ENCODE measurements at places on chromosomes 3 and 15.

DNA sequence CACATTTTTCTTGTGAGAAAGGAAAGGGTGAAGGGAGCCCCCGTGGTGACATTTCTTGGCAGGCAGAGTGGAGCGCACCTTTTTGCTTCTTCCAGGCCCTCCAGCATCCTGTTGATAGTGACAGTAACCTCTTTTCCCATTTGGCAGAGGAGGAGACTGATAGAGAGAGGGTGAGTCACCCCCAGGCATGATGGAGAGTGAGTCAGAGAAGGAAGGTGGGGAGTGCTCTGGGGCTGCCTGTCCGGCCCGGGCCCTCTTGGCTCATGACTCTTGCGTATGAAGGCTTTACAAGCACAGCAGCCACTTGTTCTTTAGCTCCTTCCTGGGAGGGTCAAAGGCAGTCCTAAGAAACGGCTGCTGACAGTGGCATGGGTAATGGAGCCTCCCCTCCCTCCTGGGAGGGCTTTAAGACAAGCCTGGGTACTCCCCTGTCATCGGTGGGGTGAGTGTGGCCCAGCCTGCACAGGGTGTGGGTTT, 16.0 kb downstream of the ANKRD63 start:
- no peaks in the 10 kb centered on the region for H3K4me1 ChIP-seq
- no peak overlapping the region for H3K4me3 ChIP-seq
- H3K27me3 ChIP-seq, result no peaks in the 10 kb centered on the region
- no peak overlapping the region for H3K27ac ChIP-seq

DNA sequence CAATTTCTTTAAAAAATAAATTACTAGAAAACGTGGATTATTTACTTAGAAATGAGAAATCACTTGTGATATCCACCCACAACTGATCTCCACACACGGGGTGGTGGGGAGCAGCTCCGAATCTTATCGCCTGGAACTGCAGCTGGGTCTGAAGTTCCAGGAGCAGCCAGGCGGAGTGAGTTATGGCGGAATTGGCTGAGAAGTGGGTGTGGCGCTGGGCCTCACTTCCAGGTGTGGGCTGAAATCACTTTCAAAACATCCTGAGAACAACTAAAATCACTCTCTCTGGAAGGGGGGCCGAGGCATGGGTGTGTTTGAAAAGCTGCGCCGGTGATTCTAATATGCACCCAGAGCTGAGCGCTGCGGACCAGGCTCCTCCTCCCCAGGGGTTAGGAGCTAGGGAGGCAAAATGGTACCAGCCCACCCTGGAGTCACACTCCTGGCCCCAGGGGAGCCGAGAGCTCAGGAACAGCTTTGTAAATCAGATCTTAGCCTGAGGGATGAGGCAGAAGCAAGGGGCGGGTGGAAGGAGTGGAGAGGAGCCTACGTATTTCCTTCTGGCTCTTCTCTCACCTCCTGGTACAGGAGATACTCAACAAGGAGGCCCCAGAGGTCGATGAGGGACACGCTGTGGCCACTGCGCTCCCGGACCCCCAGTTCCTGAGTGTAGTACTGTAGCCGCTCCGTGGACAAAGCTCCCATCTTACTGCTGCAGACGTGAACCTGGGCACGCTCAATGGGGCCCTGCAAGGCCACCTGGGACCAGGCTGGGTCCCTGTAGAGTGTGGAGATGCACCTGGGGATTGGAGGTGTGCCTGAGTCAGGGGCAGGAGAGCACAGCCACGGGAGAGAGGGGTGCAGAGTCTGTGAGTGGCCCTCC, 9.6 kb downstream of the PLA2G4F start:
- no peak overlapping the region for H3K27ac ChIP-seq
- H3K4me3 ChIP-seq, result no peak overlapping the region

- H3K4me3 ChIP-seq, result no peak overlapping the region
- no peaks in the 10 kb centered on the region for H3K4me1 ChIP-seq
- no peak for DNase-seq
- H3K27ac ChIP-seq, result no peak overlapping the region
- no peaks in the 10 kb centered on the region for H3K36me3 ChIP-seq
Observed at GRCh38 chr3:139574026-139574947, 34.7 kb upstream of the RBP1 start.

- no peaks in the 10 kb centered on the region for H3K4me1 ChIP-seq
- H3K4me3 ChIP-seq, result no peak overlapping the region
- no peaks in the 10 kb centered on the region for H3K27me3 ChIP-seq
- no peaks in the 10 kb centered on the region for H3K36me3 ChIP-seq
- H3K27ac ChIP-seq, result no peak overlapping the region
- no peak for DNase-seq
Observed at GRCh38 chr15:39512643-39513042, 68.2 kb upstream of the THBS1 start.

DNA sequence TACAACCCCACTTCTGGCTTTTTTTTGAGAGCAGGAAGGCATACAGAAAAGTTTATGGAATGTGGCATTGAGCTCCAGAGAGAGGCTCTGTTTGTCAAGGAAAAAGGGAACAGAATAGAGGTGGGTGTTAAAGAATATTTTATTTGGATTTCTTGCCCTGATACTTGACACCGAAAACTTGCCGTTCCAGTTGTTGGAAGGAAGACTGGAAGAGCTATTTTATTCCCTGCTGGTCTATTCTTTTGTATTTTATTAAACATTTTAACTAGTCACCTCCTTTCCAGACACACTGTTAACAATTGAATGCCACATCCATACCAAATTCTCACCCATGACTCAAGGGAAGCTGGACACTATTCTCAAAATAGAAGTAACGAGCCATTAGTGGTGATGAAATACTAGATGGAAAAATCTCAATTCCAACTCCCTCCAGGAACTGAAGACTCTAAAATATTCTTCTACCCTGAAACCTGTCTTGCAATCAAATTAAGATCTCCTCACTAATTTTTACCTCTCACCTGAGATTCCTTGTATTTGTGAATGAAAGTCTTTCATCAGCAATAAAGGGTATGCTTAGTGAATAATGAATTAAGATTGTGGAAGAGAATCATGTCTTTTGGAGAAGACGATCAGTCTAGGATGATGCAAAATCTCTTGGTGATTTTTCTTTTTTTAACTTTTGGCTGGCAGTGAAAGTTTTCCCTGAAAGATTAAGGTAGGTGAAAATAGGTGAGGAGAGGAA, 28.5 kb downstream of the GREM1 start:
- H3K4me3 ChIP-seq, result no peak overlapping the region
- no peaks in the 10 kb centered on the region for H3K36me3 ChIP-seq
- H3K27ac ChIP-seq, result no peak overlapping the region
- no peak for DNase-seq
- H3K4me1 ChIP-seq, result no peaks in the 10 kb centered on the region

DNA sequence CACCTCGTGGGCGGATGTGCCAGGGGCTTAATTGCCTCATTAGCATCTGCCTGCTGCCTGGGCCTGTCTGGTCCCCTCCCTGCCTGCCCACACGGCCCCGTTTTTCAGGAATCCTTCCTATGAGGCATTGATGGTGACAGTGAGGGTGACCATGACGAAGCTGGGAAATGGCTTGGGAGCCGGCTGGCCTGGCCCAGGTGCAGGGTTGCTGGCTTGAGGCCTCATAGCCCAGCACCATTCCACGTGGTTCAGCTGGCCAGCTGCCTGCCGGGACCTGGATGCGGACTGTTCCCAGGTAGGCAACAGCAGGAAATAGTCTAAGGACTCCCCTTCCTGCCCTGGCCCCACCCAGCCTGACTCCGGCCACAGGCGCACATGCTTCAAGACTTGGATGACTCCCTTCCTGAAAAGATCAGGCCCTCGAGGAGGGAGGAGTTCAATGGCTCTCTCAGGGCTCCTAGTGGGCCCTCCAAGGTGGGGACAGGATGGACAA, 8.9 kb upstream of the DUSP7 start:
- no peaks in the 10 kb centered on the region for H3K36me3 ChIP-seq
- no peaks in the 10 kb centered on the region for H3K4me1 ChIP-seq
- DNase-seq, result no peak
- H3K27me3 ChIP-seq, result no peaks in the 10 kb centered on the region
- no peak overlapping the region for H3K27ac ChIP-seq
- H3K4me3 ChIP-seq, result no peak overlapping the region

DNA sequence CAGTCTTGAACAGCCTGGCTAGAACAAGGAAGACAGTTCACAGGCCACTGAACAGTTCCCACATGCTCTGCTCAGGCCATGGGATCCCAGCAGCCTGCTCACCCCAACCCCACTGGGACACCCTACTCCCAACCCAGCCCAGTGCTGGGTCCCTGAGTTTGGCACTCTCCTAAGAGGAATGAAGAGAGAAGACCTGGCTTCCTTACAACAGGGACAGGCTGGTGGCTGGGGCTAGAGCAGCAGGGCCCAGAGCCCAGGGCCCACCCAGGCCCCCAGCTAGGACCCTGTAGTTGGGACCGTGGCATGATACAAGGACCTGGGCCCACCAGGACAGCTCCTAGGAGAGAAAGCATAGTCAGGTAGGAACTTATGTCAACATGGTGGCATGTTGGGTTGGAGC, 43.4 kb downstream of the SEMA3G start:
- no peak overlapping the region for H3K4me3 ChIP-seq
- no peaks in the 10 kb centered on the region for H3K27me3 ChIP-seq
- H3K27ac ChIP-seq, result no peak overlapping the region
- no peaks in the 10 kb centered on the region for H3K4me1 ChIP-seq
- DNase-seq, result no peak

DNA sequence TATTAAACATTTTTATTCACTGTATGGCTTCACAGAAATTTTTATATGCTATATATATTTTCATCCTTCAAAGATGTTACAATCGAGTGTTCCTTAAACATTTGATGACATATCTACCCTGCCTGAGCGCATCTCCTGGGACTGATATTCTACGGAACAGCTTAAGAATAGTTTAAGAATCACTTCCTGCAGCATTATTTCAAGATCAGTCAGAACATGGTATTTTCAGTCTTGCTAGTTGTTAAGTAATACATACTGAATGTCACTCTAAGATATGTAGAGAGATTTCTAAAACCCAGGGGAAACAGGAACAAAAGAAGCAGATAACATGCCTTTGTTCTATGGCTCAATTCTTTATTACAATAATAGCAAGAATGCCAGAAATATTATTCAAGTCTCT, 8.7 kb downstream of the COL8A1 start:
- H3K36me3 ChIP-seq, result no peaks in the 10 kb centered on the region
- H3K4me3 ChIP-seq, result no peak overlapping the region
- no peak overlapping the region for H3K27ac ChIP-seq
- no peak for DNase-seq
- H3K4me1 ChIP-seq, result no peaks in the 10 kb centered on the region
- H3K27me3 ChIP-seq, result no peaks in the 10 kb centered on the region

DNA sequence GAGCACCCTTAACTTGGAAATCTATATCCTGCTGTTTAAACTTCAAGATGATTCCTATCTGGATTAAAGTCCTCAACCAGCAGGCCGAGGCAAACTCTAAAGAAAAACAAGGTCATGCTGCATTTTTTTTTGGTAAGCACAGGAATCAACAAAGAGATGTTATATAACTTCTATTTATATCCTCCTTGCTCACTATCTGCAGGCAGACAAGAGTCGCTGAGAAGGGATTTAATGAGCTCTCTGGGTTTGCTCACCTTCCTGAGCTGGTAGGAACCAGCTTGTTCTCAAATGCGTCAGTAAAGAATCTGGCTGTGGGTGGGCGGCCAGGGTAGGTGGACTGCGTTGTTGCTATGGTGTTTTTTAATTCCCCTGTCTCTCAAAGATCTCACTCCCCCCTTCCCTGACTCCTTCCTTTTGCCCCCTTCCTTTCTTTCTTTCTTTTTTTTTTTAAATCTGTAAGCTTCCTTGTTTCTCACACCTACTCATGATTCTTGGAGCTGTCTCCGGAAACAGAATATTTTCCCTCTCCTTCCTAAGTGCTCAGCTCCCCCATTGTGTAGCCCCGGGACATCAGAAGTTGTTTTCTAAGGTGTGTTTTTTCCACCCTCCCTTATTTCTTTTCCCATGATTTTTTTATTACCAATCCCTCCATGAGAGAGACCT, 228.8 kb upstream of the BHLHE40 start:
- H3K27me3 ChIP-seq, result no peaks in the 10 kb centered on the region
- no peak overlapping the region for H3K4me3 ChIP-seq
- peak overlapping the region; percentile 50 for H3K27ac ChIP-seq
- peaks cover 27% of the 10 kb centered on the region for H3K4me1 ChIP-seq
- DNase-seq, result peak; percentile 49
- no peaks in the 10 kb centered on the region for H3K36me3 ChIP-seq

DNA sequence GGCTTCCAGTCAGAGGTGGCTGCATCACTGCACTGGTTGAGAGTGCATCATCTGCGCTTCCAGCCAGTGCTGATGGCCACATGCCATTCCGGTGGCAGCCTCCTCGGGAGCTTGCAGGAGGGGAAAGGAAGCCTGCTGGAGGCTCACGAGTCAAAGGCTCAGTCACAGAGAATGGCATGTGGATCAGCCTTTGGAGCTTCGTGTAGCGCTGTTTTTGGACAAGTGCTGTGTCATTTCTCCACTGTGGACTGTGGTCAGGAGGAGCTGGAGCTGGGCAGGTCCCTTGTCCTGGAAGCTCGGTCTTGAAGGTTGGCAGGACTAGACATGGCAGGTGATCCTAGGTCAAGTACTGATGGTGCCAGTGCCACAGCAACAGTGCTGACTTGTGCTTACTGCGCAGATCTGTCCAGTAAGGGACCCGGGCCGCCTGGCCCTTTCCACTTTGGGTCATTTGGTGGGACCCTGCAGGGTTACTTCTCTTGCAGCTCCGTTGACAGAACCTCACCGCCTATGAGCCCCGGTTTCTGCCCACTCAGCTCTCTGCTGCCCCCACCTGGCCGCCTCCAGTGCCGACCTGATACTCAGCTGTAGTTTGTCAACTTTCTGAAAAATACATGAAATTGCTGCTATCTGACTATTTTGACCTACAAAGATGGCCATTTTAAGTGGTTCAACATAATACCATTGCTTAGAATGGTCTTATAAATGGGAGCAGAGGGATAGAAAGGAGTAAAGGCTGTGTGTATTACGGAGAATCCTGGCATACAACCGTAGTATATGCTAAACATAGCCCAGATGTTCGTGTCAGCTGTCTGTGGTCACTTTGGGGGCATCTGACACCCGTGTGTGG, 27.6 kb upstream of the TRPM1 start:
- no peak overlapping the region for H3K4me3 ChIP-seq
- no peaks in the 10 kb centered on the region for H3K36me3 ChIP-seq
- DNase-seq, result peak; percentile 65
- peaks cover 4% of the 10 kb centered on the region for H3K4me1 ChIP-seq
- H3K27me3 ChIP-seq, result no peaks in the 10 kb centered on the region
- no peak overlapping the region for H3K27ac ChIP-seq

- H3K27ac ChIP-seq, result no peak overlapping the region
- no peaks in the 10 kb centered on the region for H3K4me1 ChIP-seq
- H3K4me3 ChIP-seq, result no peak overlapping the region
- no peaks in the 10 kb centered on the region for H3K27me3 ChIP-seq
Observed at GRCh38 chr15:29208836-29209235, 60.8 kb downstream of the NSMCE3 start.

- no peaks in the 10 kb centered on the region for H3K27me3 ChIP-seq
- H3K4me3 ChIP-seq, result no peak overlapping the region
- DNase-seq, result no peak
- no peaks in the 10 kb centered on the region for H3K4me1 ChIP-seq
Observed at GRCh38 chr15:66156310-66156975, 97.1 kb downstream of the MEGF11 start.
